ENCODE measurements at places on chromosomes 2 and 18.

GRCh38 chr2:158815166-158815565 lies 20.0 kb downstream of the DAPL1 start:
- DNase-seq: no peak

GRCh38 chr2:58039170-58039611 lies 7.4 kb upstream of the VRK2 start:
- no peak for DNase-seq

- DNase-seq: no peak
These were observed 141.7 kb downstream of the DIS3L2 start for GRCh38 chr2:232103140-232103737.

GRCh38 chr2:59295524-59296162 lies 1054.5 kb upstream of the FANCL start:
- no peak for DNase-seq

DNA sequence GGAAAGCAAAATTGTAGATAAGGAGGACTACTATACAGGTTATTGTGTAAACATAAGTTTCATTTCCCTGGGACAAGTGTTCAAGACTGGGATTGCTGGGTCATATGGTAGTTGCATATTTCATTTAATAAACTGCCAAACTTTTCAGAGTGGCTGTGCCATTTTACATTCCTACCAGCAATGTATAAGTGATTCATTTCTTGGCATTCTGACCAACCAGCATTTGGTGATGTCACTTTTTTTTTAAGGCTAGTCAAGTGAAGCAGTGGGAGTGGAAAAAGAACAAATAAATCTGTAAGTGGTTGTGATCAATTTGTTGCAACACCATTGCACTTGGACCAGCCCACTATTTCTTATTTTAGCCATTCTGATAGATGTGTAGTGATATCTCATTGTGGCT lies 5.2 kb upstream of the CHCHD5 start:
- peak; percentile 32 for DNase-seq

DNA sequence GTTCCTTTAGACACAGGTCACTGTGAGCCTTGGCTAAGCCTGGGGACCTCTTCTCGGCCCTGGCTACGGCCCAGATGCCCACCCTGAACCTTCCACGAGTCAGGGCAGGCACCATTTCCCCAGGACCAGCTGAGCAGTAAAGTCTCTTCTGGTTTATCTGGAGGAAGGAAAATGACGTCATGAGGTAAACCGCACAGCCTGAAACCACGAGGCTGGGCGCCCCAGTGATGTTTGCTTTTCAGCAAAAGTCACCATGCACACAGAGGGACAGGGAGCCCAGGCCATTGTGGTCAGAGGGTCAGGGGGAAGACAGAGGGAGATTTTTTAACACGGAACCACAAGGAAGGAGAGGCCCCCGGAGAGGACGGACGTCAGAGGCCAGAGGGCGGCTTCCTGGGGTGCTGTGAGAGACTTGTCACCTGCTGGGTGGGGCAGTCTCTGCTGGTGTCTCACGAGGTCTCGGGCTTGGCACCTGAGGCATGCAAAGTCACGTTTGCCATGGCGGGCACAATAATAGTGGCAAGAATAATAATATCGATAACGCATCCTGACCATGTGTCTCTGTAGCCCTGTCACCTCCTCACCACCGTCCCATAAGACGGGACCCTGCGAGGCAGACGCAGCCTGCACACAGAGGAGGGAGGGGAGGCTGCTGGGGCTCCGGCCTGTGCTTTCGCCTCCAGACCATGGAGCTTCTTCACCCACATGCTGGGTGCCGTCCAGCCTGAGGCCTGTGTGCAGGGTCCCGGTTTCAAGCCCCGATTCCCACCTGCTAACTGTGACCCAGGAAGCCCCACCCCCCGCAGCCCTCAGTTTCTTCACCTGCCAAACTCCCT lies 33.2 kb upstream of the FOSL2 start:
- DNase-seq: peak; percentile 27

GRCh38 chr2:160492401-160493226 lies 993 bp downstream of the RBMS1 start:
- DNase-seq: no peak
